ENCODE measurements at places on chromosomes 2 and 18. TPM values are rescaled to one million over a fixed set of nuclear protein-coding genes. Genes with fewer than 3 reads are reported as not detected.

The QPCT gene
- 5.1 TPM for total RNA-seq

The DSG4 gene
- not detected for total RNA-seq

The ANKRD23 gene
- 2.2 TPM for total RNA-seq

- H3K27ac ChIP-seq = no peak overlapping the region
- H3K27me3 ChIP-seq = no peaks in the 10 kb centered on the region
- H3K36me3 ChIP-seq = no peaks in the 10 kb centered on the region
- DNase-seq = no peak
- peaks cover 17% of the 10 kb centered on the region for H3K4me1 ChIP-seq
- no peak overlapping the region for H3K4me3 ChIP-seq
These were observed 70.4 kb downstream of the RHBDD1 start for GRCh38 chr2:226906163-226906693.

- no peak overlapping the region for H3K4me3 ChIP-seq
- H3K36me3 ChIP-seq = no peaks in the 10 kb centered on the region
- no peak overlapping the region for H3K27ac ChIP-seq
- H3K27me3 ChIP-seq = no peaks in the 10 kb centered on the region
These were observed 223.6 kb downstream of the LRRTM1 start for GRCh38 chr2:80080957-80081356.

- H3K4me1 ChIP-seq = no peaks in the 10 kb centered on the region
- H3K4me3 ChIP-seq = no peak overlapping the region
- peak; percentile 62 for DNase-seq
These were observed 838.3 kb downstream of the SLC4A3 start for GRCh38 chr2:220465700-220466099.

DNA sequence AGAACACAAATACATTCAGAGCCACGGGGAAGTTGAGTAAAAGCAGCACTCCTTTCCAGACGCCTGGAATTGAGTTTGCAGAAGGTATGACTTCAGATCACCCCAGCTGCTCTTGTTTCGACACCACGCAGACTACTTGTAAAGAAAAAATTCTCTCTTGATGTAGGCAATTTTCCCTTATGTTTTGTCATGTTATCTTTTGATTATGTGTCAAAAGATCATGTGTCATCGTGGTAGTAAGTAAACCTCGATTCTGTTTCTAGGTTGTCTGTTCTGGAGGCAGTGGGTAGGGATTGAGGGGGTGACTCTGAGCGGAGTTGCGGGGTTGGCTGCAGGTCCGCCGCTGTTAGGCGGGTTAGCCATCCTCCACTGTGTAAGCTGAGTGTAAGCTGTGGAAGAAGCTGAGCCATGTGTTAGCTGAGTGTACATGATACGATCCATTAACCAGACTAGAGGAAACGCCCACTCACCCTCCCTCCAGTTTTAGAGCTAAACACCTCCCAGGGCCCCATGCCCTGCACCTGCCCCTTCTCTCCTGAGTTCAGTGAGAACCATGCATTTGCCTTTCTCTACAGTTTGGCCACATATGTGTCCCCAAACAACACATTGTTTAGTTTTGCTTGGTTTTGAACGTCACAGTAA is 181.8 kb downstream of the SNTG2 start:
- H3K36me3 ChIP-seq = no peaks in the 10 kb centered on the region
- no peak overlapping the region for H3K4me3 ChIP-seq
- peaks cover 13% of the 10 kb centered on the region for H3K27me3 ChIP-seq
- H3K4me1 ChIP-seq = no peaks in the 10 kb centered on the region
- DNase-seq = no peak

- H3K27me3 ChIP-seq = no peaks in the 10 kb centered on the region
- no peaks in the 10 kb centered on the region for H3K36me3 ChIP-seq
- no peak overlapping the region for H3K4me3 ChIP-seq
These were observed 12.9 kb downstream of the HES6 start for GRCh38 chr2:238226698-238227586.

DNA sequence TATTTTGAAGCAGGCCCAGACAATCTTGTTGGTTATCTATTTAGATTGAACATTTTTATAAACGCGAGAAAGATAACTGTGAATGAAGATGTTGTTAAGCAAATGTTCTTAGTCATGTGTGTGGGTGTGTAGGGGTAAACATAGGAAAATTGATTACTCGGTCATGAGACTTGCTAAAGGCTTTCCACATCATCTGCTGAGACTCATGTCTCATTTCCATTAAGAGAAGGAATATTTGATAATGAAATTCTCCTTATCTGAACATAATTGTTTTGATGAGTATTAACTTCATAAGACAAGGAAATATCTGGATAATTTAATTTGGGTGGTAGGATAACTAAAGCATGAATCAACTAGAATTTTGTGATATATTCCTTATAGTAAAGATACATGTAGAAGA is 19.7 kb downstream of the CCDC102B start:
- H3K27ac ChIP-seq = no peak overlapping the region
- no peaks in the 10 kb centered on the region for H3K36me3 ChIP-seq
- H3K27me3 ChIP-seq = no peaks in the 10 kb centered on the region
- no peaks in the 10 kb centered on the region for H3K4me1 ChIP-seq
- DNase-seq = no peak

DNA sequence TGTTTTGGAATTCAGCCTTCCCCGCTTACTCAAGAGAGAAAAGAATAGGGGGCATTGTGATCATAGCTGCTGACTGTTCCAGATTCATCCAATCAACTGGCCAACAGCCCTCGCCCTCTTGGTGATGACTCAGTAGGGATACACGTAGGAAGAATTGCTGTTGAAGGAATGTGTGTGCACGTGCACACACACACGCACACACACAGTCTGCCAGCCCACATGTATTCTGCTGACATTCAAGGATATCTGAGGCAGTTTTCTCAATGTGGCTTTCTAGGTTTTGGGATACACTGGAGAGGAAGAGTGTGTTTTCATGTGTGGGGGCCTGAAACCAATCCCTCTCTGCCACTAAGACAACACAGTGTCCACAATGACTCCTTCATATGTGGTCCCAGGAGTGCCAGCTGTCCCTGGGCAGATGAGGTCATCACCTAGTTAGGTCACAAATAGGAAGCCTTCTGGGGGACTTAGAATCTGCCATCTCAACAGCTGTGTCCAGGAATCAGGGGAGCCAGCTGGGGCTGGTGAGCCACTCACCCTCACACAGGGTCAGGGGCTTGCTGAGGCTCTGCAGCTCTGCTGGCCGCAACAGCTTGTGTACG is 352.6 kb downstream of the SS18 start:
- H3K4me1 ChIP-seq = no peaks in the 10 kb centered on the region
- H3K36me3 ChIP-seq = no peaks in the 10 kb centered on the region
- no peak for DNase-seq
- H3K27ac ChIP-seq = no peak overlapping the region

The DYNAP gene
- total RNA-seq = not detected

The LGALSL gene
- 18.7 TPM for total RNA-seq

DNA sequence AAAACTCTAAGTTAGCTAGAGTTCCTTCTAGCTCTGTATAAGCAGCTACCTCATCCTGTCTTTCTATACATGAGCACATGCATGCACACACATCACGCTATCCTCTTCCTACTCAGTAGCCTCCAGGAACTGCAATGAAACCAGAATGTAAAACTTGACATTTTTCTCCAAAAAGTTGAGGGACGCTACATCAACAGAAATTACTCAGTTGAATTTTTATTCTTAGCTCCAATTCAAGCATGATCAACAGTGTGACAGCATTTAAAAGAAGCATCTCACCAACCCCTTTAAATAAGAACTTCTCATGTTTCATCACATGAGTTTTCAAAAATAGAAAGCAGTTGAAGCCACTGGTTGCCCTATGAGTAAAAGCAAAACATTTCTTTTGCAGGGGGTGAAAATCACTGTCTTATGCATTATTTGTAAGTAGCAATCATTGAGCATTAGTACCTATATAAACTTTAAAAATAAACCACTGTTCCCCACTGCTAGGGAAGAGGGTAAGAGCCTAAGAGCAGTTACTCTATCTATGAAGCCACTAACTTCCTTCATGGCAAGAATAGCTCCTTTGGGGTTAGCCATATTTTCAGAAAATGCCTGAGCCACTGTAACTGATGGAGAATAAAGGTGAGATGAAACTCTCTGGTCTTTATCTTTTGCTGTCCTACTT is 77.9 kb upstream of the ARL5A start:
- no peak overlapping the region for H3K4me3 ChIP-seq
- H3K36me3 ChIP-seq = no peaks in the 10 kb centered on the region
- H3K27ac ChIP-seq = no peak overlapping the region
- H3K27me3 ChIP-seq = no peaks in the 10 kb centered on the region
- H3K4me1 ChIP-seq = peaks cover 9% of the 10 kb centered on the region

GRCh38 chr18:23595591-23595990 is 9.3 kb upstream of the NPC1 start:
- no peak for DNase-seq
- no peak overlapping the region for H3K27ac ChIP-seq
- no peaks in the 10 kb centered on the region for H3K36me3 ChIP-seq
- no peak overlapping the region for H3K4me3 ChIP-seq
- H3K4me1 ChIP-seq = no peaks in the 10 kb centered on the region

GRCh38 chr2:177234267-177234666 is 21.7 kb downstream of the HNRNPA3 start:
- DNase-seq = no peak
- peaks cover 34% of the 10 kb centered on the region for H3K36me3 ChIP-seq
- H3K27me3 ChIP-seq = no peaks in the 10 kb centered on the region

DNA sequence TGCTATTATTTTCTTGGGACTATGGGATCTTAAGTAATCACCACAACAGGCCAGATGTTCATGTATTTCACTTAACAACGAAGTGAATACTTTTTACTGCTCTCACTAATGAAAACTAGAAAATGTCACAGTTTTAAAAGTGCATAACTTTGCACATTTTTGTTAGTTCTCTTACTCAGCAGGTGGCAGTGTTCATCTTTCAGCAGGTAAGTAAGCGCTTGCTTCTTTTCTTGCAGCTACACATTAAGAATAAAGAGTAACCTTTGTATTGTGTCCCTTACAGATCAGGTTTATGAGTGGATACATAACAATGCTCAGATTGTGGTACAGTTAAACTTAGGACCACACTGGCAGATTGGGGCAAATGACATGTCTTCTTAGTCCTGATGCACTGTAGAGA is 61.0 kb downstream of the DAW1 start:
- no peaks in the 10 kb centered on the region for H3K36me3 ChIP-seq
- no peak overlapping the region for H3K4me3 ChIP-seq
- DNase-seq = no peak

The ERICH2 gene
- total RNA-seq = not detected

GRCh38 chr18:62071071-62071470 is 115.8 kb downstream of the PIGN start:
- H3K27me3 ChIP-seq = no peaks in the 10 kb centered on the region
- H3K27ac ChIP-seq = no peak overlapping the region
- H3K4me3 ChIP-seq = no peak overlapping the region
- no peak for DNase-seq
- H3K36me3 ChIP-seq = no peaks in the 10 kb centered on the region
- H3K4me1 ChIP-seq = no peaks in the 10 kb centered on the region
